Right lobe of liver (tissue), 6 donors: ENCODE measurements at places on chromosomes 12 and 14. TPM values are rescaled to one million over a fixed set of nuclear protein-coding genes. Genes with fewer than 3 reads are reported as not detected.

DNA sequence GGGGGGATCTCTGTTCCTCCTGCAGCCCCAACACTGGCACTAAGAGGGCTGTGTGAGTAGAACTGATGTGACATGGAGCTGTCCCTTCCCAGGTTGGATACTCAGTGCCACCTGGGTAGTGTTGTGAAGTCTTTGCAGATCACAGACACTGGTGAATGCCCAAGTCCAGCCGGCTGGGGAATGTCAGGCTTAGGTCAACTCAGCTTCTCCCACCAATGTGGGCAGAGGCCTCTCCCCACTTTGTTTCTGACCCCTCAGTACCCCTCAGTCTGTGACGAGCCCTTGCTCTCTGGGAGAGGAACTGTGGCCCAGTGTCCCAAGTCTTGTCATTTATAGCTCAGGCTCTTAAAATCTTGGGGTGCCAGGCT is 11.3 kb downstream of the SLC25A29 start:
- no peak for DNase-seq
- H3K4me3 ChIP-seq, result no peak overlapping the region
- no peaks in the 10 kb centered on the region for H3K27me3 ChIP-seq
- no peak overlapping the region for H3K27ac ChIP-seq

DNA sequence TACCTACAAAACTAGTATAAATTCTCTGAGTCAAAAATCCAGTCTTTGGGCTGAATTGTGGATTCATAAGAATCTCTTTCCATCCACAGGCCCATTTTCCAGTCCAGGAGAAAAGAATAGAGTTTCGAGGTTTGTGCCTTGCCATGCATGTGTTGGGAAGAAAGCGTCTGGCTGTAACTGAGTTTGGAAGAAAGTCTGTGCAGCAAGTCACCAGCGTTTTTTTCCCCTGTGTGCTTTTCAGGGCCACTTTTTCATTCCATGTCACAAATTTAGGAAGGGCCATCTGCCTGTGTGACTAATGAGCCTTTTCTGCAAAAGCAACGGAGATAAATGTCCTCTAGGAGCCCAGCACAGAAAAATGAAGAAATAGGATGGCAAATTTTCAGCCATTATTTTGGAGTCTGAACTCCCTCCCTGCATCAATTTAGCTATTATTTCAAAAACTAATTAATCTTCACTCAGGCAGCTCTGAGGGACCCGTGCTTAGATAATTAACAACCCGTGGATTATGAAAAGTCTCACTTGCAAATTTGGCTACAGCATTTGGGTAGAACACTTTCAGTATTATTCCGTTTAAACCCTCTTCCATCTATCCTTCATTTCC is 261.5 kb downstream of the SUDS3 start:
- no peak overlapping the region for H3K27ac ChIP-seq
- H3K27me3 ChIP-seq, result no peaks in the 10 kb centered on the region
- H3K4me1 ChIP-seq, result peaks cover 6% of the 10 kb centered on the region
- no peak overlapping the region for H3K4me3 ChIP-seq

RPGRIP1 gene
- 0.44 TPM for total RNA-seq

SLC41A2 gene
- total RNA-seq, result 106 TPM

GRCh38 chr14:96064866-96065265 is 25.7 kb downstream of the C14orf132 start:
- no peaks in the 10 kb centered on the region for H3K27me3 ChIP-seq
- no peaks in the 10 kb centered on the region for H3K36me3 ChIP-seq
- H3K4me1 ChIP-seq, result no peaks in the 10 kb centered on the region
- H3K27ac ChIP-seq, result no peak overlapping the region

DNA sequence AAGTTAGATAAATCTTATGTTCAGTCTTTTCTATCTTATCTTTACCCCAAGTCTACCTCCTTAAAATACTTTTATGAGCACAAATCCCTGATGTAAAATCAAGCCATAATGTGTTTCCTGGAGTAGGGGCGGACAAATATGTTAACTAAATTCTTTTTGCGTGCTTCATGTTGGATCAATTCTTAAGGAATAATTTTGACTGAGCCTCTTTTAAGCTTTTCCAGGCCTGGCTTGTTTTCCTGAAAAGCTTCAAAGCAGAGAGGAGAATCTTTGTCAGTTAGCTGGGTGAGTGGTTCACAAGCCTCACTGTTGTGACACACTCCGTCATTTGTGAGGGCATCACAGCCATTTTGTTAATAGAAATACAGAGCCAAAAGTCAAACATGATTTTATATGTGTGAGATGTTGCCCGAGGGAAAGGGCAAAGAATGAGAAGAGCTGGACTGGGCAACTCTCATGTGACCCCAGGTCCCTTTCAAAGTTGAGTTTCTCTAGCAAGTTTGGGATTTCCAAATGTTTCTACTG is 468.9 kb downstream of the RGS6 start:
- no peaks in the 10 kb centered on the region for H3K36me3 ChIP-seq
- no peak overlapping the region for H3K4me3 ChIP-seq
- H3K4me1 ChIP-seq, result no peaks in the 10 kb centered on the region
- no peaks in the 10 kb centered on the region for H3K27me3 ChIP-seq

IGF1 gene
- total RNA-seq, result 19.7 TPM

GRCh38 chr14:24070285-24071143 is 848 bp upstream of the CPNE6 start:
- no peaks in the 10 kb centered on the region for H3K36me3 ChIP-seq
- no peak overlapping the region for H3K4me3 ChIP-seq
- peaks cover 62% of the 10 kb centered on the region for H3K4me1 ChIP-seq
- no peak overlapping the region for H3K27ac ChIP-seq
- DNase-seq, result no peak

DNA sequence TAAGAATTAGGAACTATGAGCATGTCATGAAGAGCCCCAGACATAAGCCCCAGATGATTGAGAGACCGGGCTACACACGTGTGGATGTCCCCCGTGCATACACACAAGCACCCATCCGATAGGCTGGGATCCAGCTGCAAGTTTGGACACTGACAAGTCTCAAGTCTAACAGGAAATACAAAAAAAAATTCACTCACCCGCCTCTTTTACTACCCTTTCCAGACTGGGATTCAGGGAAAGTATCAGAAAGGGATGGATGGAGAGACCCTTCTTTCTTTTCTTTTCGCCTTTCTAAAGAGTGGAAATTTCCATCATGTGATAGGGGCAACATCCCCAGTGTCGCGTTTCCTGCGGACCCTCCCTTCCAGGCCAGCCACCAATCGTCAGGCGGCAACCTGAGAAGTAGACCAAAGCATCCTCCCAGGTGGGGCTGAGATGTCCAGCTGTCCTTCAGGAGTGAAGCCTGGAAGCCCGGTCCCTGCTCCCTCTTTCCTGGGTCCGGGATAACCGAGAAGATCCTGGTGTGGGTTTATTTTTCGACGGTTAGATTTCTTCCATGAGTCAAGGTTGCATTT is 6.4 kb upstream of the SLC38A4 start:
- H3K4me1 ChIP-seq, result no peaks in the 10 kb centered on the region
- peak; percentile 77 for DNase-seq
- no peaks in the 10 kb centered on the region for H3K27me3 ChIP-seq
- peak overlapping the region; percentile 61 for H3K4me3 ChIP-seq
- peak overlapping the region; percentile 95 for H3K27ac ChIP-seq
- no peaks in the 10 kb centered on the region for H3K36me3 ChIP-seq

ITPK1 gene
- 40.2 TPM for total RNA-seq

EDDM3A gene
- not detected for total RNA-seq

DNA sequence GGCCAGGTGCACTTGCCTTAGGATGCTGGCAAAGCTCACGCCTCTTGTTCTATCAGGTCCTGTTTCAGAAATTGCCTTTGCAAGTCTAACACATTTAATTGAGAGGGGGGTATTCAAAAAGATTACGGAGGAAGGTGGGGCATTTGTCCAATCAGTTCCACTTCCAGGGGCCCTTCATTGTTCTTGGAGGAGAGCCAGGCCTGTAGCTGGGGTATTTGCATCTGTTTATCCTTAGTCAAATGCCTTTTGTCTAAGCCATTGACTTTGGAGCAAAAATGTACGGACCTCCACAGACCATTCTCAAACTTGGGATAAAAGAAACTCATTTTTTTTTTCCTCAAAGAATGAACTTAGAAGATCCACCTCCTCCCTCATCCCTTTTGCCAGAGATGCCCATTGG is 582.0 kb downstream of the BCL11B start:
- H3K36me3 ChIP-seq, result no peaks in the 10 kb centered on the region
- H3K27me3 ChIP-seq, result no peaks in the 10 kb centered on the region
- no peak overlapping the region for H3K4me3 ChIP-seq
- no peak overlapping the region for H3K27ac ChIP-seq
- no peak for DNase-seq
- no peaks in the 10 kb centered on the region for H3K4me1 ChIP-seq

IFNG-AS1 gene
- total RNA-seq, result not detected

KCNK13 gene
- 0.35 TPM for total RNA-seq

GPRC5D gene
- total RNA-seq, result not detected

- DNase-seq, result no peak
- no peaks in the 10 kb centered on the region for H3K27me3 ChIP-seq
- H3K4me3 ChIP-seq, result no peak overlapping the region
- no peaks in the 10 kb centered on the region for H3K4me1 ChIP-seq
These were observed 143.6 kb upstream of the SLC16A7 start for GRCh38 chr12:59452259-59452658.

DNA sequence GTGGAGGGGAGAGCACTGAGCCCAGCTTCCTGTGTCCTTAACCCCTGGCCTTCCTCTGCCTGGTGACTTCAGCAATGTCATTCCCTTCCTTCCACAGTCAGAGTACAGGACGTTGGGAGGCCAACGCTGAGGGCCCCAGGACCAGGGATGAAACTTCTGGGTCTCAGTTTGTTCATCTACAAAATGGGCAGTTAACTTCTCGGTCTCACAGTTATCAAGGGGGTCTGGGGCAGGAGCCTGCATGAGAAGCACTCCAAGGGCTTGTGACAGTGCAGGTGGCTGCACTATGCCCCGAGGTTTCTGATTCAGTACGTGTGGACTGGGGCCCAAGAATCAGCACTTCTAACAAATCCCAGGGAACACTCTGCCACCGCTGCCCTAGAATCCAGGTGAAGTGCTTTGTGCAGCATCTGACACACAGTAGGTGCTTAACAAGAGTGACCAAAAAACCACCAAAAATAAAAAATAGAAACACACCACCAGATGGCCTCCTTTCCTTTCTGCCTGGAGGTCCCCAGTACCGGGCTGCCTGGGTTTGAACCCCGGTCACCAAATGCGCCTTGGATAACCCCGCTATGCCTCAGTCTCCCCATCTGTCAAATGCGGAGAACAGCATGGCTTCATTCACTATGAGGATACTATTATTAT is 80.4 kb downstream of the RFLNA start:
- H3K27me3 ChIP-seq, result no peaks in the 10 kb centered on the region
- no peaks in the 10 kb centered on the region for H3K4me1 ChIP-seq
- no peak for DNase-seq
- H3K4me3 ChIP-seq, result no peak overlapping the region
- H3K27ac ChIP-seq, result no peak overlapping the region
- H3K36me3 ChIP-seq, result no peaks in the 10 kb centered on the region
